Fibroblast of skin of right quadriceps (primary cell): ENCODE measurements at places on chromosomes 4 and X.

GRCh38 chr4:42311591-42311990 is 85.7 kb upstream of the SHISA3 start:
- DNase-seq, result no peak

- peak; percentile 3 for DNase-seq
These were observed 29.8 kb downstream of the DCAF8L2 start for GRCh38 chrX:27619975-27620374.

GRCh38 chr4:77582711-77583110 is 22.9 kb upstream of the CXCL13 start:
- DNase-seq, result peak; percentile 12

DNA sequence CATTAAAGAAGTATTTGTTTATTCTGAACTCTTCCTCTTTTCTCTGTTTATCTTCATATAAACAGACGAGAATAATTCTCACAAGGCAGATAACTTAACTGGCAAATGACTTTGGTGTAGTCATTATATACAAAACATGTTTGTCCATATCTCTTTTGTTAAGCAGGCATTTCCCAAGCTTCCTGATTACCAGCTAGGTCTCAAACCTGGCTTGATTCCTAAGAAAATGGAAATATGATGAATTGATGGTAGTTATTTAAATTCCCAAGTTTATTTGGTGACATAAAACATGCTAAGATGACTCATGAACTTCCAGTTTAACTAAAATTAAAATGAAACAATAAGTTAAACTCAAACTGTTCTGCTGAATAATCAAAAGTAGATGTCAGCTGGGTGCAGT is 96.8 kb downstream of the ARSJ start:
- peak; percentile 32 for DNase-seq

DNA sequence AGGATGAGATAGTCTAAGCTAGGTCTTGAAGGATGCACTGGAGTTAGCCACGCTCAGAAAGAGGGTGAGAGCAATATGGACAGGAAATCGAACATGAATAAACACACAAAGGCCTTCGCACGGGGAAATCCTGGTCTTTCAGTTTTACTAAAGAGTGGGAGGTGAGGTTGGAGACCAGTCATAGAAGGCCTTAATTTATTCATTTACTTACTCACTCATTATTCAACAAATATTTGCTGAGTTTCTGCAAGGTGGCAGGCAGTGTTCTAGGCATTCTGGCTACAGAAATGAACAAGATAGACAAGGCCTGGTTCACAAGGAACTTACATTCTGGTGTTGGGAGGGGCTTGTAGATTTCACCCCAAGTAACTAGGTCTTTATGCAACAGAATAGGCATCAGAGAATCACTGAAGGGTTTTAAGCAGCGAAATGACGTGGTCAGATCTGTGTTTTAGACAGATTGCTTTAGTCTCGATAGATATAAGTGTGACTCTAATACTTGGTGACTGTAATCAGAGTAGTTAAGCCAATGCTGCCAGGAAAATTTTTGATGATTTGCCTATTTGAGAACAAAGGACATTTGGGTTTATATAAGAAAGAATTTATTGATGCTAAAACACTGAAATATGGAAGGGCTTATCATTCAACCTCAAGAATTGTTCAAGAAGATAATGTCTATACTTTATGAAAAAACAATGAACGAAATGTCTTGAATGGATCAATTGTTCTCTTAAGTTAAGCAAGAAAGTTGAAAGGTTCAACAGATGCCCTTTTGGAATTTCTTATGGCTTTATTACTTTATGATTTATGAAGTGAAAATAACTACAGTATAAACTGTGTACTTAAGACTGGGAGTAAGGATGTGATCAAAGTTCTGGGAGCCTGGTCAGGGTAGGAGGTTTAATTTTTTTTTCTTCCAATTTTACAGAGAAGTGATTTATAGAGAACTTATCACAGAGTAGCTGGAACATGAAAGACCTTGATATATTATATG is 184.4 kb upstream of the CASK start:
- DNase-seq, result no peak

DNA sequence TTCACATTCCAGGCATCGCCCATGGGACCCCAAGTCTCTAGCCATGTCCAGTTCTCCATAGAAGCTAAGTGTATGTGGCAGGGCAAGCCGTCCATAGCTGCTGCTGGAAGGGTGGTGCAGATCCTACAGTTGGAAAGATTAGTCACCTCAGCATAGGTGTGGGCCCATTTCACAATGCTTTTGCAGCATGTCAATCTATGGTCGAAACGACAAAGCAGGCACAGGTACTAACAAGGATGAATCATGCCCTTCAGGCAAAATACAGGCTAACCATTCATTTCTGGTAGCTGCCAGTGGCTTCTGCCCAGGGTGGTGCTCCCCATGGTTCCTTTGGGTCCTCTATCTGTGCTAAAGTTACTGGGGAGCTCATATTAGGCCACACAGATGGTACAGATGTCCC is 225.2 kb downstream of the ADGRL3 start:
- DNase-seq, result no peak

DNA sequence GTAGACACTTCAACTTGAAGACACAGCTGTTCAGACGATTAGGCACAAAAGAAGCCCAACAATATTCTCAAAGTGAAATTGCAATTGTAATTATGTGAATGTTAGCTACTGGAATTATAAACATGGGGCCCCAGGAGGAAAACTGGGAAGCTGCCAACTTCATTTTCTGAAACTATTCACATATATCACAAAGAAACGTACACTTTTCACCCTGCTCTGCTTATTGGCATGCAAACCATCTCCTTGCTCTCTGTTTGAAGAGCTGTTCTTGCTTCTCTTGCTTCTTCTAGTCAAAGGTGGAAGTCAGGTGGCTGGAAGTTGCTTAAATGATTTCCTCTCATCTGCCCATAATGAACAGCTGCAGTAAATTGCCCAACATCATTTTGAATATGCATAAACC is 320.1 kb downstream of the CFAP299 start:
- peak; percentile 8 for DNase-seq

DNA sequence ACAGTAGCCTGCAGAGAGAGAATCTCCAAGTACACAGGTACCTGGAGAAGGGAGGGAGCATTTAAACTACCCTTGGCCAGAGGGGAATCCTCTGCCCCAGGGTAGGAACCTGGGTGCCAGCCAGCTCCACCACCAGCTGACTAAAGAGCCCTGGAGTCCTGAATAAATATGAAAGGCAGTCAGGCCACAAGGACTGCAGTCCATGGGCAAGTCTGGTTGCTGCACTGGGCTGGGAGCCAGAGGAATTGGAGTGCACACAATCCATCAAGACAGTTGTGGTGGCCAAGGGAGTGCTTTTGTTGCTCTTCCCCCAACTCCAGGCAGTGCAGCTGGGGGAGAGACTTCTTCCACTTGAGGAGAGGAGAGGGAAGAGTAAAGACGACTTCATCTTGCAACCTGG is 172.5 kb downstream of the HNRNPD start:
- DNase-seq, result peak; percentile 3
